ENCODE measurements at places on chromosomes 1 and 21.

- no peak for DNase-seq
These were observed 10.3 kb upstream of the C1orf198 start for GRCh38 chr1:230878591-230878990.

- DNase-seq = no peak
These were observed 994 bp upstream of the ACBD6 start for GRCh38 chr1:180503280-180503862.

DNA sequence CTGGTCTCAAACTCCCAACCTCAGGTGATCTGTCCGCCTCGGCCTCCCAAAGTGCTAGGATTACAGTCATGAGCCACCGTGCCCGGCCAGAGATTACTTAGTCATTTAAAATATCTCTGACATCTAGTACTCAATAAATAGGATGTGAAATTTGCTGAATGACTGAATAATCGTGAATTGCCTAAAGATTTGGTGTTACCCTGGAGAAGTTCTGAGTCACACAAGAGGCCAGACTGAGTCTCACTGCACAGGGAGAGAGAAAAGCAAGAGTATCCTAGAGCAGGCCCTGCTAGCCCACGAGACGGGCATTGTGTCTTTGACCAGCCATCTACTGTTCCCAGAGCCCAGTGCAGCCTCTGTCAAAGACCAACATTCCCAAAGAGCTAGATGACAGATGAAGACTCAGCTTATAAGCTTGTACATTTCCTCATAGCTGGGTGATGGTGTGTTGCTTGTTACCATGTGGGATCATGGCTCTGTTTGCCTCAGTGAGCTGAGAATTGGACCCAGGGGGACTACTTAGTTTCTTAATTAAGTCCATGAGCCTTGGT, 5.6 kb upstream of the EIF4G3 start:
- no peak for DNase-seq

- no peak for DNase-seq
These were observed 12.6 kb downstream of the S100A11 start for GRCh38 chr1:152024223-152024622.

- no peak for DNase-seq
These were observed 77.2 kb downstream of the NRIP1 start for GRCh38 chr21:14987370-14988170.

DNA sequence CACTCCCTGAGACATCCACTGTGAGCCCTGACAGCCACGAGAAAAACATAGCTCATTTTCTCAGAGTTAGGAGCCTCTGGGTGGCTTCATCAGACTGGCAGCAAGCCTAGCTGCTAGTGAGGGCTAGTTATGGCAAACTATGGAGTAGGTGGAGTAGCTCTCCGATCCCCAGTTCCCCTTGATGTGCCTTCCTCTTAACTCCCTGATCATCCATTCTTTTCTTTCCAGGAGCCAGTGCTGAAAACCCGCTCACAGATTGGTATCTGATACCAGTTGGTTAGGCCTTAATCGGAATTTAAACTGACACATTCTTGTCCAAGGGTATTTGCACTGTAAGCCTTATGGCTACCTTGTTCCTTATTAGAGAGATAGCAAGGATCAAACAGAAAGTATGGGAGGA, 31.4 kb upstream of the PAXBP1 start:
- no peak for DNase-seq
